Dorsolateral prefrontal cortex (tissue), 122 donors: ENCODE measurements at places on chromosomes 16 and 17.

DNA sequence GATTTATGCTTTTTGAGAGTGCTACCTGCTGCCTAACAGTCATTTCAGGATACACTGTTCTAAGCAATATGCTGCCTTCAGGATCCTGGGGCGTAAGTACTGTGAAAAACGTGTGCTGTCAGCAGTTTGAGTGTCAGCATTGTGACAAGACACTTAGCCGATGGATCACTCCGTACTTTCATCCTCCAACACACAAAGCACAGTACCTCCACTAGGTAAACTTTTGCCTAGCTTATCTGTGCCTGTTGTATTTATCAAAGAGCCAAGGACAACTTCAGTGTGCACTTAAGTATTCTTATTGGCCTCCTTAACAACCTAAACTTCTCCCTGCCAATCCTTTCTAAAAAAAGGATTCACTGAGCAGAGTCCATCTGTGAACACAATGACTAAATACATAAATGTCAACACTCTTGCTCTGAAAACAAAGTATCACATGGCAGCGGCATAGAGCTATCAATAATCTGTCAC is 33.8 kb upstream of the PHLPP2 start:
- DNase-seq, result no peak

DNA sequence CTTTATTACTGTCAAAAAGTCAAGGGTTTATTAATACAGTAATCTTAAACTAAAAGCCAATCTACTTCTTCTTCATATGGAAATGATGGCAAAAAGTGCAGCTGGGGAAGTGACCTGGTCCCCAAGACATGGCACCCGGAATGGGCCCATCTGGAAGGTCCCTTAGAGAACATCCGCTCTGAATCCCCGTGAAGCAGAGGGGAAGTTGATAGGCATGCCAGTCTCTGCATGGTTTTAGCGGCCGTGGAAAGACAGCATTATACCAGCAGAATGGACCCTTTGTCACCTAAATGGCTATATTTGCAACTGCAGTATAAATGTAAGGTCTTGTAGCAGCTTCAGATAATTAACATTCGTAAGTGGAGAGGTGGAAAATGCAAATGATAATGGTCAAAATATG is 32.4 kb downstream of the COTL1 start:
- no peak for DNase-seq

DNA sequence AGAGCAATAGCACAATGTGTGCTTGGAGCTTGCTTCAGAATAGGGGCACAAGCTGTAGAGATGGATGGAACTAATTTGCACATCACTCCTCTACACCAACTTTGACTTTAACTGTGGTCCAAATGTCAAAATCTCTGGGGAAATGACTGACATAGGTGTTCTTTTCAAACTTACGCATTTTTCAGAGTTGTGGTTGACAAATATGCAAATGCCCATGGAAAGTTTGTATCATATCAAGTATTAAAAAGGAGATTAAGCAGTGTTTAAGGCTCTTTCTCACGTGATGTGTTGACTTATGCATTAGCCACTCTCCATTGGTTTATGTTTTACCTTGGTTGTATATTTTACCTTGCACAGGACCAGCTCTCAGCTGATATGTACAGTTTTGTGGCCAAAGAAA is 77.1 kb downstream of the ELAC2 start:
- DNase-seq, result no peak

DNA sequence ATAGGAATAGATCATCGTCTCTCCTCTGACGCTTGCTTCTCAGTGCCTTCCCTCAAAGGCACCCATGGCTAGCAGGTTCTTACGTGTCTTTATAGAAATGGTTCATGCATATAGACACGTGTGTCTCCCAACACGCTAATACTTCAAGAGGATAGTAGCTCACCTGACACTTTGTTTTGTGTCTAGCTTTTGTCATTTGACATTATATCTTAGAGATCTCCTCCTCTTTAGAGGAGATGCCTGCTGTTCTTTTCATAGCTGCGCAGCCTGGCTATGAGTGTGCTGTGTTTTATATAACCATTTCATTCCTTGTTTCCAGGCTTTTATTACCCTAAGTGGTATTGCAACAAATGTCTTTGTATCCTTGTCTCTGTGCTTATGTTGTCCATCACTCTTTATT is 411.7 kb downstream of the CPPED1 start:
- DNase-seq, result no peak

DNA sequence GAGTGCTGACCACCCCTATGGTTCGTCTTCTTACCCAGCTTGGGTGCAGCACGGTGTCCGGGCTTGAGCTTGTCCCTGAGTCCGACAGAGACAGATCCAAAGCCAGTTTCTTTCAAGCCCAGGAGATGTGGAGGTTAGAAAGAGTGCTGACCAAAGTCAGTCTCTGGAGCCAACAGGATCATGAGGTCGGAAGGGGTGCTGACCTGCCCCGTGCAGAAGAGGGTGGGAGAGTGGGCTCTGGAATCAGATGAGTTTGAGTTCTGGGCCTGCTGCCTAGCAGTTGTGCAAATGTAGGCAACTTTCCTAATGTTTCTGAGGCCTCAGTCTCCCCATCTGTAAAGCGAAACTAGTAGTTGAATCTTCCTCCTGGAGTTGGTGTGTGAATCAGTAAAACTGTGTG is 24.5 kb downstream of the NKD1 start:
- no peak for DNase-seq

DNA sequence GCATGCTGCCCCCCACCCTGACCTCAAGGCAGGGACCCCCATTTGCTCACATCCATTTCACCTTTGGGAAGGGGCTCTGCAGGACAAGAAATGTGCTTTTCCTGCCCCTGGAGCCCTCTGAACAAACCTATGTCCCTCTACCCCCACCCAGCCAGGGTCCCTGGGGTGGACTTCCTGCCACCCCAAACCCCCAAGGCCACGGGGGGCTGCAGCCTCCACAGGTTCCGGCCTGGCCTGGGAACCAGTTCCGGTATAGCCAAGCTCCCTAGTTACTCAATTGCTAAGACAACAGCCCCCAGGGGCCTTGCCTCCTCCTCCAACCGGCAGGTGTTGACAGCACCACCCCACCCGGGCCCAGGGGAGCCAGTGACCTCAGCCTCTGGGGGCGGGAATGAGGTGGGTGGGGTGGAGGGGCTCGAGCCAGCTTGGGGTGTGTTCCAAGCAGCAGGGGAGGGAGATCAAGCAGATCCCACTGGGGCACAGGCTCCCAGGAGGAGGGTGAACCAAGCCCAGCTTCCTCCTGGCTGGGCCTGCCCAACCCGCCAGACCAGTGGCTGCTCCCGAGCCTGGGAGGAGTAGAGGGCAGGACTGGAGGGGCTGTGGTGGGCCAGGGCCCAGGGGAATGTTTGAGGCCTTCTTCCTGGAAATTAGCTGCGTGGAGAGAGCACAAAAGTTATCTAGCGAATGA is 6.6 kb downstream of the PNMT start:
- no peak for DNase-seq

DNA sequence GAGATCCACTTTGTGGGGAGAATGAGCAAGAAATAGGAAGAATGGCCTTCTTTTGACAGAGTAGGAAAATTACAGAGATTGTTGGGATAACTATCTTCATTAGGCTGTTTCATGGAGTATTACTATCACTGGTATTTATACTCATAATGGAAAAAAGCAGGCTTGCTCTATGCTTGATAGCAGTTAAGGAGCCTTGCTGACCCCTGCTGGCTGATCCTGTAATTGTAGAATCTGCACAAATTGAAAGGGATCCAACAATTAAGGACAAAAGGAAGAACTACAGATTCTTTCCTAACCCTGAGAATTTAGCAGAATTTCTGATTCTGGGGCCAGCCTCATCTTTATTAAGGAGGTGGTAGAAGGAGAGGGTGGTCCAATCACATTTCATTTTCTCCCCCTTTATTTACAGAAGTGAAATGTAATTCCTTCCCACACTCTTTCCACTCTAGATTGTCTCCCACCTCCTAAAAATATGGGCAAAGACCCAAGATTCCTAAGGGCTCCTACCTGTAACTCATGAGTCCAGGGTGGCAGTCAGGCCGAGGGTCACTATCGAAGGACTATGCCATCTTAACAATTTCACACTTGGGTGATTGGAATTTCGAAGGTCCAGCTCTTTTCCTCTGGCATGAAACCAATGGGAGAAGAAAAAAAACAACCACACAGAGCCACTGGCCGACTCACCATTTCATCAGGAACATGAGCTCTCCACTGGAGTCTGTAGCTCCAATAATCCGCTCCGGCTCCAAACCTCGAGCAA is 26.3 kb downstream of the NFE2L1 start:
- DNase-seq, result no peak

- DNase-seq, result no peak
Observed at GRCh38 chr17:39115135-39115534, 36.3 kb downstream of the PLXDC1 start.

GRCh38 chr16:69201787-69202186 is 14.8 kb downstream of the SNTB2 start:
- no peak for DNase-seq

GRCh38 chr16:84995663-84996062 is 15.7 kb downstream of the ZDHHC7 start:
- no peak for DNase-seq

DNA sequence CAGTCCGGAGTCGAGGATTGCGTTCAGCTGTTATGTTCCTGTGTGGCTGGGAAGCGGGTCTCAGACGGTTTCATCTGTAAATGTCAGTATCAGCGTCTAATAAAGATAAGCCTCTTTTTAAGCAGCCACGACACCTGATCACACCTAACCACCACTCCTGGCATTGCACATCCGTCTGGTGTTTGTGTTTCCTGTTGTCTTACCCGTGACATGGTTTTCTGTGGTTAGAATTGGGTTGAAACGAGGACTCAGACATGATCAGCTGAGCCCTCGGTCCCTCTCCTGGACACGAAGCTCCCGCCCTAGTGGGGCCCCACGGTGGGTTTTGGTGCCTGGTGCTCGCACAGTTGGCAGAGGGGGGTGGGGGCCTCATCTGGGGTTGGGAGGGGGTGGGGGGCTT is 18.3 kb downstream of the CPNE7 start:
- DNase-seq, result no peak

- no peak for DNase-seq
Observed at GRCh38 chr17:75864448-75864871, 9.3 kb upstream of the WBP2 start.

DNA sequence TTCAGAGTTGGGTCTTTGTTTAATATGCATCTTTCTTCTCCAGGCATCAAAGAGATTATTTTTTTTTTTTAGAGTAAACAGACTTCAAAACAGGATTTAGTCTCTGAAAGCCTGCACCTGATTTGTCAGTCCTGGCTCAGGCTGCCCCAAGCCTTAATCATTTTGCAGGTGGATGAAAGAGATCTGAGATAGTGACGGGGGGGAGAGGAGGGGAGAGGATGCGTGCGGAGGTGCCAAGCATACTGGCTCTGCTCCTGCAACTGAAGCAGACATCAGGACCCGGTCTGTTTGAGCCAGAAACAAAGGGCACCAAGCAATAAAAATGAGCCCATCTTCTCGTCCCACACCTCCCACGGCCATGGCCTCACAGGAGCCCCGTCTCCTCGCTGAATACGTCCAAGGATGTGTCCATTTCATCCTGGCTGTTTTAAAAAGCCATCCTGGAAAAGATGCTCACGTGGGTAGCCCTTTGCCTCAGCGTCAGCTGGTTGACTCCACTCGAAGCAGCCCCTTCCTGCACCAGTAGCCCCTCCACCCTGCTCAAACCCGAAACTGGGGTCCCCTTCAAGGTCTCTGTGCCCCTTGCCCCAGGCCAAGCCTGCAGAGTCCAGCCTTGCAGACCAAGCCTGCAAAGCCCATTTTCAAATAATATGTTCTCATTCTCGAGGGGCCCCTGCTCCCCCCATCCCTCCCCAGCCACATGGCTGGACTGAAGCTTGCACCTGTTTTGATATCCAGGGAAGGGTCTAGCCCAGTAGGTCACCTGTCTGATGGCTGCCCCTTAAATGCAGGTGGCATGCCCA is 84.8 kb upstream of the TNRC6C start:
- no peak for DNase-seq

DNA sequence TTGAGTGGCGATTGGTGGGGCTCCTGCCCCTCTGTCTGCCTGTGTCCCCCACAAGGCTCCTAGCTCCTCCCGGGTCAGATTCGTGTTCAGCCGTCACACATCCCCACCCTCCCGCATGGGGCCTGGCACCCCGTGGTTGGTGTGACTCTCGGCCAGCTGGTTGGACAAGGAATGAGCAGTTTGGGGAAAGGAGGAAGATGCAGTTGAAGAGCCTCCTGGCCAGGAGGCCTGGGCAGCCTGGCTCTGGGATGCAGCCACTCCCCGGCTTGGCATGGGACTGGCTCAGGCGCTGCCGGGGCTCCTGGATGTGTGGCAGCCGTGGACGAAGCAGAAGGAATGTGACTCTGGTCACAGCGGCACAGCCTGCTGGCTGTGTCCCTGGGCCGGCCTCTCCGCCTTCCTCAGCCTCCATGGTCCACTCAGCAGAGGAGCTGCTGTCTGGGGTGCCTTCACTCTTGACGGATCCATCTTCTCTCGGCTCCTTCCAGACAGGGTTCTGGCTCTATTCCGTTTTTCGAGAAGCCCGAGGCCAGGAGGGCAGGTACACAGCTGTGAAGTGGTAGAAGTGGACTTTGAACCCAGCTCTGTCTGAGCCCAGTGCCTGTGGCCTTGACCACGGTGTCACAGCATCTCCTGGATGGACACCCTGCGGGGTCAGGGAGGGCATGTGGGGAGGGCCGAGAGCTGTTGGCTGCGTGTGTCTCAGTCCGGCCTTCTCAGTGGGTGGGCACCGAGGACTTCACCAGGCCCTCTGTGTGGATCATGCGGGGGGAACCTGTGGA is 2.1 kb downstream of the TRAF7 start:
- no peak for DNase-seq

DNA sequence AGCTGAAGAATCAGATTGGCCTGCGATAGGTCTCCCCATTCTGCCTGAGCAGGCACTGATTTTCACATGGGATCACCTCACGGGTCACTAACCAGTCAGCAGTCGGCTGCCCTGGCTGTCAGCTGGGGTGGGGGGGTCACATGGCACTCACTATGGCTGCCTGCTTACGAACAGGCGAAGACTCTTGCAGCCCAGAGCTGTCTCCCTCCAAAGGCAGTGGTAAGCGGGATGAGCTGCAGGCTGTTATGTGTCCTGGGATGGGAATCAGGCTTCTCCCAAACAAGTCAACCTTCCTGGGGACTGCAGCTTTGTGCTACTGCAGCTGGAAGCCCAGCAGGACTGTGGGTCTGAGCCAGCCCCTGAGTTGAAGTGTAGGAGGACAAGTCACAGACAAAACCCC is 29.0 kb upstream of the ADORA2B start:
- no peak for DNase-seq

DNA sequence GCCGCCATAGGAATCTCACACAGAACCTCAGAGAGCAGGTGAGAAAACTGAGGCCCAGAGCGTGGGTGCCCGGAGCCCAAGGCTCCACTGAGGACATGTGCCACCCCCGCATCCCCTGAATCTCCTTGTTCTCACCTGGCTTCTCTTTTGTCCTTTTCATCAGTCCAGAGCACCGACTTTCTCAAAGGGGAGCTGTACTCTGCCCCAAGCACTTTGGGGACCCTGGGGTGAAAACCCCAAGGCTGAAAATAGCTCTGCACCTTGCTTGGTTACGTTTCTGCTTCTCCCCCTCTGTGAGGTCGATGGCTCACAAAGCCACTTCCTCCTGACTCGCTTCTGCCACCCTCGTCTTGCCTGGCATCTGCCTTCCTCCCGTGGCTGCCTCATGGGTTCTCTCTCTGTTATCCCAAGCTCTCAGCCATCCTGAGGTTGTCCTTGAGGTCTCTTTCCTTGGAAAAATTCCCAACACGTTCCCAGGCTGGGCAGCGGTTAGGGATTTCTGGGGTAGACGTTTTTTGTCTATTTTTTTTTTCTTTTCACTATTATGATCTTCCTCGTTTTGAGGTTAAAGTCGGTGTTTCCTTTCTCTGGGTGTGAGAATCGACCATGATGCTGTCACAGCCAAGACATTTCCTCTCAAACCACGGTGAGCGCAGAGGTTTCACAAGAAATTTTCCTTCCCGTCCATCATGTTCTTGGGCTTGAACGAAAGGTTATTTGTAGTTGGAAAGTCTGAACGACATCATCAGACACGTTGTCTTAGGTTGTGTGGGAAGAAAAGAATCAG is 37.2 kb downstream of the IRF8 start:
- DNase-seq, result no peak
